Aorta (tissue), 5 donors: ENCODE measurements at places on chromosomes 2 and 18. TPM values are rescaled to one million over a fixed set of nuclear protein-coding genes. Genes with fewer than 3 reads are reported as not detected.

SCG2 gene
- 1.7 TPM for total RNA-seq

HTR2B gene
- 2.0 TPM for total RNA-seq

DNA sequence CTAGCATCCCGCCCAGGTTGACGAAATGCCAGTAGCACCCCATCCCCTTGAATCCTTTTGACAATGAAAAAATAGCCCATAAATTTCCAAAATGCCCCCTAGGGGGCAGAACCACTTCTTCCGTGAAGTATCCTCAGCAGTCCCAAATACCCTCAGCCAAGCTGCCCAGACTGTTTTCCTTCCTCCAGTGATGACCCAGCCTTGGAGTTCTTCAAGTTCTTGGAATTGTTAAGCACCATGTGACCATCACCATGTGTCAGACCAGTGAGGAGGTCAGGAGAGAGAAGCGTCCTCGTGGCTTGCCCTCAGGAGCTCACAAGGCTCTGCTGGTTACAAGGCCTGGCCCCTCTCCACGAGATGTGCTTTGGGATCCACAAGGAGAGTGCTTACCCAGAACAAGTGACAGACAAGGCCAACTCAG is 1.4 kb upstream of the SLC23A3 start:
- DNase-seq, result no peak

GPR17 gene
- 0.16 TPM for total RNA-seq

LYPD6B gene
- not detected for total RNA-seq

DNA sequence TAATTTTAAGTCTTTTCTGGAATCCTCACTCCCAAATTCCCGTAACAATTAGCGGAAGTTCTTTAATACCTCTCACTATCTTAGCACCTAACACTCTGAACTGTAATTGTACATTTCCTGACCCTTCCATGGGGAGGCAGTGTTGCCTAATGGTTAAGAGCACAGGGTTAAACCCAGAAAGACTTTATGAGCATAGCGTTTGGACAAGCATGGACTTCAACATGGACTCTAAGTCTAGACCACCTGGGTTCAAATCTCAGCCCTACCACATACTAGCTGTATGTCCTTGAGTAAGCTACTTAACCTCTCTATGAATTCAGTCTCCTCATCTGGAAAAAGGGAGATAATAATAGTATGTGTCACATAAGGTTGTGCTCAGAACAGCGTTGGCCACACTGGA is 13.0 kb downstream of the ANTXR1 start:
- DNase-seq, result no peak

DNA sequence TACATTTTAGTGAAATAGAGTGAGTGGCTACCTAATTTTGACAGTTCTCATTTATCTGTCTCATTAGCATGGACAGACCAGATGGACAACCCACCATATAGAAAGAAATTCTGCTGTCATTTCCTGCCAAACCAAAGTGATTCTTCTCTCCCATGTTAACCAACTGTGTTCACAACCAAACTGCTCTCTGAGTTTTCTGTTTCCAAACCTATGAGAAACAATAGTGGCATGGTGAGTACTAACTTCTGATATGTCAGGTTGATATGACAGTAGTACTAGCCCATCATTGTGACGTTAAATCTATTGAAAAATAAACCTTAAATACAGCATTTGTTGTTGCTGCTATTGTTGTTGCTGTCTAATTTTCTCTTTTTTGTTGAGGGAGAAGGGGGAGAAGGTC is 72.7 kb downstream of the IKZF2 start:
- DNase-seq, result no peak

PARD6G gene
- 4.1 TPM for total RNA-seq
